ENCODE measurements at places on chromosomes 5 and 9.

GRCh38 chr5:73818357-73818756, 192.4 kb downstream of the ARHGEF28 start:
- no peak for DNase-seq

GRCh38 chr9:86359151-86359879, 5.1 kb upstream of the TUT7 start:
- no peak for DNase-seq

- DNase-seq, result no peak
Observed at GRCh38 chr9:110750272-110750671, 81.7 kb downstream of the MUSK start.

GRCh38 chr9:35237311-35237710, 75.5 kb downstream of the UNC13B start:
- DNase-seq, result no peak

Measured in naive thymus-derived CD8-positive, alpha-beta T cell (primary cell).